ENCODE measurements at places on chromosomes 2 and 18.

GRCh38 chr2:24237313-24237712, 62.5 kb downstream of the FAM228A start:
- DNase-seq, result no peak

- DNase-seq, result no peak
Measured at GRCh38 chr2:17649026-17649425, 104.6 kb downstream of the SMC6 start.

DNA sequence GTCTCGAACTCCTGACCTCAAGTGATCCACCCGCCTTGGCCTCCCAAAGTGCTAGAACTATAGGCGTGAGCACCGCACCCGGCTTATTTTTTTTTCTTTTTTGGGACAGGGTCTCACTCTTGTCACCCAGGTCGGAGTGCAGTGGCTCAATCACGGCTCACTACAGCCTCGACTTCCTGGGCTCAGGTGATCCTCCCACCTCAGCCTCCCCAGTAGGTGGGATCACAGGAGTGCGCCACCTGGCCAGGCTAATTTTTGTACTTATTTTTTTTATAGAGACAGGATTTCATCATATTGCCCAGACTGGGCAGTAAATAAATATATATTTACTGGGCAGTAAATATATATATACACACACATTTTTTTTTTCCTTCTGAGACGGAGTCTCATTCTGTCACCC, 2.6 kb downstream of the ATP5F1A start:
- DNase-seq, result no peak

- DNase-seq, result peak; percentile 76
Measured at GRCh38 chr18:48961547-48961946, 10.8 kb upstream of the SMAD7 start.

- peak; percentile 62 for DNase-seq
Measured at GRCh38 chr2:162581959-162582798, 238.2 kb downstream of the GCA start.

- DNase-seq, result no peak
Measured at GRCh38 chr2:121408641-121409040, 122.0 kb upstream of the RNU4ATAC start.

GRCh38 chr2:20091305-20091991, 40.0 kb upstream of the LAPTM4A start:
- peak; percentile 77 for DNase-seq

DNA sequence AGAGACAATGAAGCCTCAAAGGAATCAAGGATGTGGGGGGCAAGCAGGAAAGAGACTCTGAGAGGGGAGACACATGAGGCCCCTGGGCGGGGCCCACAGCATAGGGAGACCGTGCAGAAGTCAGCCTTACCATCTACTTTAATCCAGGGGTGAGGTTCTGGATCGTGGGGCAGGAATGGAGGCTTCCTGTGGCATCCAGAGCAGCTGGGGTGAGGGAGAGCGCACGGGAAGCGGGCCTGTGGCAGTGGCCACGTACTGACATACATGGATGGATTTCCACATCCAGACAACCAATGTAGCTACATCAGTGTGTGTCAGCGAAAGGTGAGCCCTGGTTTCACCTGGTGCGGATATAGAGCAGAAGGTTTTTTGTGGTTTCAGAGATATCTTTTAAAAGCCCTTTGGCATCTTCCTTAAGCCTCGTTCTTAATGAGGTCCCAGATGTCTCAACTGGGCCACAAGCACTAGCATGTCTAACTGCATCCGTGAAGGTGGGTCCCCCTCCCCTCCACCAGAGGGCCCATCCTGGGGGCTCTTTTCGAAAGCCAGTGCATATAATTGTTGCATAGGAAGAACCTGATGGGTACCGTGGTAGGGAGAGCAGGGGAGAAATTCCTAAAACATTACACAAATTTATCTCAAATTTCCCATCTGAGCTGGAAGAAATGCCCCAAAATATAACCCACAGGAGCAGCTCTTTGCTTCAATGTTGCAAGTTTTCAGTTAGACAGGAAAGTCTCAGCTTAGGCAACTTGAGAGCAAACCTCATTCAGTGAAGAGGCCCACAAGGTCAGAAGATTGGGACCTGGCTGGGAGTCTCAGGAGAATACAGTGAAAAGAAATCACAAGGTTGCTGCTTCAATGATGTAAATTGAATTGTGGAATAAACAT, 90.9 kb downstream of the SP3 start:
- no peak for DNase-seq

DNA sequence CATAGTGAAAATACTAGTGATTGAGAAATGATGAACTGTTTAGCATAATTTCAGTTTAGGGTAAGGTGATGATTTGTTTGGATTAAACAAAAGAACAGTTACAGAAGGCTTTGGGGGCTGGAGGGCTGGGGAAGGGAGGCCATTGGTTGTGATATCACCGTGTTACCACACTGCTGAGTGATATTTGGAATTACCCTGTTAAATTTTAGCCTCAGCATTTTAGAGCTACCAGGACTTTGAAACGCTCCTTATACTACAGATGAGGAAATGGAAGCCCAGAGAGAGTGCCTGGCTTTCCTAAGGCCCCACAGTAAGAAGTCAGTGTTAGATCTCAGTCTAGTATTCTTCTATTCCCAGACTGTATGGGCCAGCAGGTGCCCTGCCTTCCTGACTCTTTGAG, 15.6 kb downstream of the ARHGEF33 start:
- no peak for DNase-seq

- no peak for DNase-seq
Measured at GRCh38 chr2:147663153-147663961, 181.5 kb upstream of the ACVR2A start.

DNA sequence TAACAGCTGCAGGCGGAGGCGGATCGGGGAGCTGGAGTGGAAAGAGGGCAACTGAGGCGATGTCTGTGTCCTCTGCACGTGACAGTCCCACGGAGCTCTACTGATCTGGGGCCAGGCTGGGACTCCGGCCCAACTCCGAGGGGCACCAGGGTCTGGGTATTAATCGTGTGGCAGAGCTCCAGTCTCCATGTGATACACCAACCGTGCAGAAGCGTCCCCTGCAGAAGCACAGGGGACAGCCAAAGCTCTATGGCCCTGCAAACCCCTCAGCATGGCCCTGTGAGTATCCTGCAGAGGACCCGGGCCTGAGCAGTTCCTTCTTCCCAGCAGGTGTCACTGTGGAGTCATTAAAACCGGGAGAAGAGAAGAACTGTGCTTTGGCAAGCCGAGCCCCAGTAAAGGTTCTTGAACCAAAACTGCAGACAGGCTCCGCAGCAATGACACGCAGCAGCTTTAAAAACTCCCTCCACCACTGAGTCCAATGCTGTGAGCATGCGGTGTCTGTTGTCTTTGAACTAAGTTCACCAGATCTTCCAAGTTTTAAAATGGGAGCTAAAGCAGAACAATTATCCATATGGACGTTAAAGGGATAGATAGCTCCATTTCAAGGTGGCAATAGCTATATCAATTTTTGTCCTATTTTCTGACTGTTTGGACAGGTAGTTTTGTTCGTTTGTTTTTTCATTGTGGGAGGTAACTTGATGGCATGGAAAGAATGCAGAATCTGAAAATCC, 79.4 kb downstream of the TMEM182 start:
- DNase-seq, result peak; percentile 80

- no peak for DNase-seq
Measured at GRCh38 chr18:65651192-65651591, 99.6 kb upstream of the CDH7 start.

- DNase-seq, result no peak
Measured at GRCh38 chr2:3450385-3451010, 68.8 kb downstream of the ADI1 start.

DNA sequence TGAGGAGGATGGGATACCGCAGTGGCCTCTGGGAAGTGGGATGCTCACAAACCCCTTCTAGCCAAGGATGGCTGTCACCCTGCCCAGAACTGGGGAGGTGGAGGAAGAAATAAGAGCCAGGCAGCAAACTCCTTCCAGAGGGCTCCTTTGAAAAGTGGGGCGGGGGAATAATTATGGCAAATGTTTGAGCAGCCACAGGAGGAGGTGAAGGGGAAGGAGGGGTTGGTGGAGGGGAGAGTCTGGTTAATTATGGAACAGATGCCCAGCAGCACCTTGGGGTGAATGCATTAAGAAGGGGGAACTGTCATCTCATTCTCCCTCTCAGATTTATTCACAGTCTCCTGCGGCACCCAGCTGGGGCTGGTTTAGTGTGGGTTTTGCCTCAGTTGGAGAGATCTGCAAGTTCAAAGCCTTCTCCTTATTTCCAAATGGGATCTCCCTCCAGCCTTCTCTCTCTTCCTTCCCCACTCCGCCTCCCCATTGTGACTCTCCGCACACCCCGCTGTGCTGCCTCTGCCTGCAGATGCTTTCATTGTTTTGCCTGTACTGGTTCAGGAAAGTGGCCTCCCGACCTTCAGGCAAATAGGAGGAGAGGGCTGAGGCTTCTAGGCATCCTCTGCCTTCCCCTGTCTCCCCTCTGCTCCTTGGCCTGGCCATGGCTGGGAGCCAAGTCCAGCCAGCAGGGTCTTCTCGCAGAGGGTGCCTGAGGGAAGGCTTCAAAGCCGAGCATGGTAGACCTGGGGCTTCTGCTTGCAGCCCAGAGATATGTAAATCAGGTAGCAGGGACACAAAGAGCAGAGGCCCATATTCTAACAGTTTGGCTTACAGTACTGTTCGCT, 457.2 kb upstream of the MEX3C start:
- no peak for DNase-seq

GRCh38 chr18:28823506-28824182, 646.7 kb upstream of the CDH2 start:
- DNase-seq, result no peak

DNA sequence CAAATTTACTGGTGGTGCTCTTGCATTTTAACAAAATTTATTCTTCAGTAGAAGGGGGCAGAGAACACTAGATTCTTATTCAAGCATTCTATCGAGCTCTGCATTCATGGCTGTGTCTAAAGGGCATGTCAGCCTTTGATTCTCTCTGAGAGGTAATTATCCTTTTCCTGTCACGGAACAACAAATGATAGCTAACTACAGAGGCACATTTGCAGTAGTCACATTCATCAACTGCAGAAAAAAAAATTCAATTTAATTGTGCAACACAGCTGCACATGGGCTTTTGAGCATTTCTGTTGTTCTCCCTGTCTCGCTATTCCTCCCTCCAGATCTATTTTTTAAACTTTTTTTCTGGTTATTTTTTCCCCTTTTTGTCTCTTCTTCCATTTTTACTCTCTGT, 13.0 kb upstream of the DLX1 start:
- DNase-seq, result no peak

- DNase-seq, result peak; percentile 46
Measured at GRCh38 chr18:70931942-70932814, 643.3 kb downstream of the SOCS6 start.

- no peak for DNase-seq
Measured at GRCh38 chr18:48333563-48333962, 75.6 kb downstream of the ZBTB7C start.

DNA sequence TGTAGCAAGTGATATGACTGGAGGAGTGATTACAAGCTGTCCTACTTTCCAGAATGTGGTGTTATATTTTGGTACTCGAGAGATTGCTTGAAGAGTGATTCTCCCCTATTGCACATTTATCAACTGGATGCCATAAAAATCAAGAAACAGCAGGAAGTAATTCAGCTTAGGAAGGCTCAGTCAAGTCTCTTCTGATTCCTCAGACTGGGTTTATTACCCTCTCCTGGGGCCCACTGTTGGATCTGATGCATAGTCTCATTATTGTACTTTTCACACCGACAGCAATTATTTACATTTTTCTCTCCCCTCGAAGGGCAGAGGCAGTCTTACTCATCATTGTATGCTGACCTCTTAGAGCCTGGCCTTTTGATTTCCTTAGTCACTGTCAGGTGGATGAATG, 9.3 kb downstream of the NOSTRIN start:
- no peak for DNase-seq

DNA sequence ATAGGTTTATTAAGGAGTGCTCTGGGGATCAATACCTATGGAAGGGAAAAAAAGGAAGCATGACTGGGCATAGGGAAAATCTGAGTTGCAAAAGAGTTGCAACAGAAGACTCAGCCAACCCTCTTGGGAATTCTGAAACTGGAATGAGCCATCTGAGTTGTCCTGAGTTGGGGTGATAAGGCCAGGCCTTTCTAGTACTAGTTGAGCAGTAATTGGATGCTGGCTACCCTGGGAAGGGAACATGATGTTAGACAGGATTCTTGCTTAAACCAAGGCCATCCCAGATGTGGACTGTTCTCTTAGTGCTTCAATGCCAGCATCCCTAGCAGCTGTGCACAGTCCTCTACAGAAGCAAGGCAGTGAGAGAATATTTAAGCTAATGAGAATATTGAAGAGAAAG, 348.8 kb upstream of the GULP1 start:
- DNase-seq, result no peak

DNA sequence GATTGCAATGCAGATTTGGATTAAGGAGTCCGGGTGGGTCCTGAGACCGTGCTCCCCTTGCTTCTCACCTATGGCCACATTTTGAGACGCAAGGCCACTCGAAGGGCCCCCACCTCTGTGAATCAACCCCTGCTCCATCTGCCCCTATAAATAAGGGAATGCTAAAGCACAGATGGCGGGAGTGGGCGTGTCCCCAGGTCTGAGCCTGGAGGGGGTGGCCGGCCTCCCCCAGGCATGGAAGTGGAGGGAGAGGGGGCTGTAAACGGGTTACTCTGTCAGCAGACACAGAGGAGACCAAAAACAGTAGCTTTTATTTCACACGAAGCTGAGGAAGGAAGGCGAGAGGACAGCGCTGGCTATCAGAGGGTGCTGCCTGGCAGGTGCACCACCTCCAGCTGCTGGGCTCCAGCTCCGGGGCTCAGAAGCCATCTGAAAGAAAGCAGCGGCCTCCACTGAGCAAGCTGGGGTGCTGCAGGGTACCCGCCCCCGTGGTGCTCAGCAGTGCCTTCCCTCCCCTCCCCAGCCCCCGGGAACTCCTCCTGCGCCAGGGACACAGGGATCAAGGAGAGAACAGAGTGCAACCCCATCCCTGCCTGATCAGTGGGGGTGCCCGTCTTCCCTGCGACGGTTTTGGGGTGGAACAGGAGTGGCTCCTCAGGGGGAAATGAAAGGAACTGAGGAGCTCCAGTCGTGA, 56.7 kb upstream of the RAB6C start:
- DNase-seq, result peak; percentile 9

GRCh38 chr2:142965443-142965842, 88.0 kb downstream of the KYNU start:
- DNase-seq, result peak; percentile 29

DNA sequence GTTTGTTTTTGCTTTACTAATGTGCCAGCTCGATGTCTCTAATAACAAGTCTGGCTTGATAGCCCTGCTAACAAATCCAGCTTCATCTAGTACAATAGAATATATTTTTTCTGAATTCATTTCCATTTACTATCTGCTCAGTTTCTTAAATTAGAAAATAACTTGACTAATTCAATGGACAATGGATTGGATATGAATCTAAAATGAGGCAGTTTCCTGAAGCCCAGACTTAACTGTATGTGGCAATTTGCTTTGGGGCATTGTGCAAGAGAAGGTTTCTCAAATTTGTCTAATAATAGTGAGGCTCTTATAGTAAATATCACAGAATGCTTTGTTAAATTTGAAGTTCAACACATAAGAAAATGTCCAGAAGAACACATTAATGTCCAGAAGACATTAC, 25.8 kb downstream of the CALCRL start:
- no peak for DNase-seq

GRCh38 chr2:223884399-223884798, 47.0 kb upstream of the AP1S3 start:
- DNase-seq, result no peak

GRCh38 chr2:42878581-42878980, 86.2 kb upstream of the HAAO start:
- no peak for DNase-seq

GRCh38 chr2:144660518-144661316, 140.8 kb upstream of the ZEB2 start:
- peak; percentile 24 for DNase-seq
